ENCODE measurements at places on chromosomes 7 and 10. TPM values are rescaled to one million over a fixed set of nuclear protein-coding genes. Genes with fewer than 3 reads are reported as not detected.

MBL2 gene
- total RNA-seq, result 108 TPM

CLDN3 gene
- total RNA-seq, result 28.9 TPM

OR6B1 gene
- not detected for total RNA-seq

ANKRD30A gene
- total RNA-seq, result not detected

NRCAM gene
- 1.1 TPM for total RNA-seq

KCND2 gene
- total RNA-seq, result 0.03 TPM

IGFBP1 gene
- 13.7 TPM for total RNA-seq

EGFR gene
- total RNA-seq, result 90.5 TPM

DNA sequence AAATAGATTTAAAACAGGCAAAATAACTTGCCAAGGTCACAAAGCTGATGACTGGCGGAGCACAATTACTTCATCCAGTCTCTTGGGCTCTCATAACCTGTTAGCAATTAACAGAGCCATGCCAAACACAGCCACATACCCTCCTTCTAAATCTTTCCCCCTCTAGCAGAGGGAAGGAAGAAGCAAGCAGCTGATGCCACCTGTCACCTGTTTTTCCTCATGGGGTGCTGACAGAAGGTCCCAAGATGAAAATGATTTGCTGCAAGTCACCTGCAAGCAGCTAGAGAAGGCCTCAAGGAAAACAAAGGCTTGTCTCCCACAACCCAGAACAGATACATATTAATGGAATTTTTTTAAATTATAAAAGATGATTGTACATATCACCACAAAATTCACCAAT is 117.8 kb downstream of the GFRA1 start:
- no peak for DNase-seq

NEUROG3 gene
- not detected for total RNA-seq

DNA sequence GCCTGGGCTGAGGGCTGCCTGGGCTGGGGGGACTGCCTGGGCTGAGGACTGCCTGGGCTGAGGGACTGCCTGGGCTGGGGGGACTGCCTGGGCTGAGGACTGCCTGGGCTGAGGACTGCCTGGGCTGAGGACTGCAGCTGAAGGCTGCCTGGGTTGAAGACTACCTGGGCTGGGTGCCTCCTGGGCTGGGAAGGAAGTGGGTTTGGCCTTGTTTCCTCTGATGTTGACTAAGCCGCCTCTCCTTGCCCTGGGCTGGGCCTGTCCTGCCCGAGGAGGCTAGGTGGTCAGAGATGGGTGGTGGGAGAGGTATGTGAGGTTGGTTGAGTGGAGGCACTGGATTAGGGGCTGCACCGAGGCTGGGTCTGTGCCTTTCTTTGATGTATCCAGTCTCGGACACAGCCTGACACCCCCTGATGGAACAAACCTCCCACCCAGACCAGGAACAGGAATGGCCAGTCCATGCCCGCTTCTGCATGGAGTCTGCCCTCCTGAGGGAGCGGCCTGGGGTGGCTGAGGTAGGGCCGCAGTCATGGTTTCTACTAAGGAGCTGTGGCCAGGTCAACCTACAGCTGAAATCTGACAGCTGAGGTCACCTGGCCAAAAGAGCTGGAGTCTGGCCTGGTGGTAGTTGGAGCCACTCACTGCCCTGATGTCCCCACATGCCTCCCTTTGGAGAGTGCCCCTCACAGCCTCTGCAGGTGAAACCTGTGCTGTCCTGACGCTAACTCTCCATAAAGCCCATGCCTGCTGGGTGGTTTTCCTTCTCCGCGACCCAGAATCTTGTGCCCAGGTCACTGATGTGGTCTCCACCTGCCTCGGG is 22.3 kb downstream of the SCART1 start:
- DNase-seq, result no peak
